ENCODE measurements at places on chromosomes 1 and 21. TPM values are rescaled to one million over a fixed set of nuclear protein-coding genes. Genes with fewer than 3 reads are reported as not detected.

GRCh38 chr21:44969931-44970755, 30.3 kb downstream of the SLX9 start:
- H3K4me1 ChIP-seq = peaks cover 23% of the 10 kb centered on the region
- no peak for DNase-seq
- H3K36me3 ChIP-seq = peaks cover 6% of the 10 kb centered on the region

DNA sequence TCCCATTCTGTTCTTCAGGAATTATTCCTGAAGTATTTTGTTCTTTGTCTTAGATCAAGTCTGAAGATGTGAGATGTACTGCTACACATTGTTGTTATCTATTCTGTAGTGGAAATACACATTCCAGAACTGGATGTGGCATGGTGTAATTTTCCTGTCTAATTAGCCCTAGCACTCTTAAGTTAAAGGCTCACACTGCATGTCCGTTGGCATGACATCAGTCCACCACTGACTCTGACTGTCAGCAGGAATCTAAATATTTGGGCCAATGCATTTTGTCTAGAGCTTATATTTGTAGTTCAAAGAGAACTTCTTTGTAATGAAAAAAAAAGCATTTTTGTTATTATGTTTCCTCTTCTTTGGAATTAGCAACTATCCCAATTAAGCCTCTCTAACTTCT, 201.0 kb downstream of the S1PR1 start:
- H3K27me3 ChIP-seq = no peaks in the 10 kb centered on the region
- H3K36me3 ChIP-seq = no peaks in the 10 kb centered on the region
- DNase-seq = no peak
- H3K4me3 ChIP-seq = no peak overlapping the region

DNA sequence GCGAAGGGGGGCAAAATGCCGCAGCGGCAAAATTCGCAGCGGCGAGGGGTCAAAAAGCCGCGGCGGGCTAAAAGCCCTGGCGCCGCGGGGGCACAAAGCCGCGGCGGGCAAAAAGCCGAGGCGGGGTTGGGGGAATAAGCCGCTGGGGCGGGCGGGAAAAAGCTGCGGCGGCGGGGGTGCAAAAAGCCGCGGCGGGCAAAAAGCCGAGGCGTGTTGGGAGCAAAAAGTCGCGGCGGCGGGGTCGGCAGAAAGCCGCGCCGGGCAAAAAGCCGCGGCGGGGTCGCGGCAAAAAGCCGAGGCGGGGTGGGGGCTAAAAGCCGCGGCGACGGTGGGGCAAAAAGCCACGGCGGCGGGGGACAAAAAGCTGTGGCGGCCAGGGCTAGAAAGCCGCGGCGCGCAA, 3902.5 kb downstream of the SRGAP2C start:
- no peak overlapping the region for H3K4me3 ChIP-seq
- H3K27me3 ChIP-seq = no peaks in the 10 kb centered on the region
- H3K36me3 ChIP-seq = no peaks in the 10 kb centered on the region
- H3K4me1 ChIP-seq = no peaks in the 10 kb centered on the region
- no peak overlapping the region for H3K27ac ChIP-seq

GRCh38 chr1:151165281-151165737, 393 bp downstream of the LYSMD1 start:
- peak overlapping the region; percentile 87 for H3K4me3 ChIP-seq
- H3K4me1 ChIP-seq = peaks cover 33% of the 10 kb centered on the region
- peak overlapping the region; percentile 95 for H3K27ac ChIP-seq
- H3K36me3 ChIP-seq = peaks cover 22% of the 10 kb centered on the region
- no peak for DNase-seq

The OR2T2 gene
- not detected for total RNA-seq

The RIMS3 gene
- total RNA-seq = 18.1 TPM

The SPRR2E gene
- total RNA-seq = not detected

The CHI3L2 gene
- total RNA-seq = 5.9 TPM
